CD14-positive monocyte (primary cell): ENCODE measurements at places on chromosomes 3 and 15. TPM values are rescaled to one million over a fixed set of nuclear protein-coding genes. Genes with fewer than 3 reads are reported as not detected.

Gene COL6A5
- polyA plus RNA-seq: not detected

Gene ZNF770
- polyA plus RNA-seq: 51.7 TPM

- no peaks in the 10 kb centered on the region for H3K27me3 ChIP-seq
- H3K4me3 ChIP-seq: no peak overlapping the region
- DNase-seq: no peak
- peaks cover 51% of the 10 kb centered on the region for H3K4me1 ChIP-seq
- H3K36me3 ChIP-seq: peaks cover 85% of the 10 kb centered on the region
Measured at GRCh38 chr15:85692873-85693272, 101.9 kb downstream of the KLHL25 start.

- H3K36me3 ChIP-seq: no peaks in the 10 kb centered on the region
- H3K4me1 ChIP-seq: no peaks in the 10 kb centered on the region
- no peaks in the 10 kb centered on the region for H3K27me3 ChIP-seq
- H3K27ac ChIP-seq: no peak overlapping the region
Measured at GRCh38 chr3:44065311-44066094, 176.2 kb upstream of the TOPAZ1 start.

DNA sequence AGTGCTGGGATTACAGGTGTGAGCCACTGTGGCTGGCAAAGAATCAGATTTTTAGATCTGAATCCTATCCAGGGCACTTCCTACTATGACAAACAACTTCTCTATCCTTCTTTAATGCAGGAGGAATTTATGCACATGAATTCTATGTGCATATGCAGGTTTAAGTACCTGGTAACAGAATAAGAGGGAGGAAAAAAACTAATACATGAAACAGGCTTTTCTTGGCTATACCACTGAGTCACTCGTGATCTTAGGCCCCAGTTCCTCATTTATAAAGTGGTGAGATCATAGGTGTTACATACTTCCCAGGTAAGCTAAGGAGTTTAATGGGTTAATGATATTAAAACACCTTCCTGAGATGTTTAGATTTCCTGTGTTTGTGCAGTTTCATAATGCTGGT is 108.2 kb downstream of the TP63 start:
- no peaks in the 10 kb centered on the region for H3K4me1 ChIP-seq
- no peaks in the 10 kb centered on the region for H3K27me3 ChIP-seq
- H3K27ac ChIP-seq: no peak overlapping the region
- no peak overlapping the region for H3K4me3 ChIP-seq

DNA sequence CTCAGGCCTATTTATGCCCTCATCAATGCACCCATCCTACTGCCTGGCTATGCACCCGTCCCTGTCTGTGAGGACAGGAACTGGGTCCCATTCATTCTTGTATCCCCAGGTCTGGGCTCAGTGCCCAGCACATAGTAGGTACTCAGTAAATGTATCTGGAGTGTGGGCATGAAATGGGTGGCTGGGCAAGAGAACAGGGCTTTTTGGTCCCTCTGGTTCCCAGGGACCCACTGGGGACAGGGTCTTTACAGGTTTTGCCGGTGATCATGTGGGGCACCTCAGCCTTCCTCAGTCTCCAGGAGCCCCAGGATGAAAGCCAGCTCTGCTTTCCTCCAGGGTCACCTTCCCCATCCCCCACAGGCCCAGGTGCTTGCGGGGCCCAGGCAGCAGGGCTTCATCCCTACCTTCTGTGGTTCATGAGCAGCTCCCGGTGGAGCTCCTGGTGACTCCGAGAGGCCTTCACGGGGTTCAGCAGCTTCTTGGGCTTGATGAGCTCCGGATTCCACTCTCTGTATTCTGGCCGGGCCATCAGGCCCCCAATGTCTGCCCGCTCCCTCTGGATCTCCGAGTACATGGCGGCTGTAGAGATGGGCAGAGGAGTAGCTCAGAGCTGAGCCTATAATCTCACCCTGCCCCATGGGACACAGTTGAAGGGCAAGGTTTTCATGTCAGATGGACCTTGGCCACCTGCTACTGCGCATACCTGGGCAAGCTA is 7.7 kb downstream of the FAM107A start:
- H3K4me3 ChIP-seq: no peak overlapping the region
- no peak for DNase-seq
- H3K27me3 ChIP-seq: no peaks in the 10 kb centered on the region
- no peaks in the 10 kb centered on the region for H3K4me1 ChIP-seq
- no peak overlapping the region for H3K27ac ChIP-seq

Gene PLA2G4E
- not detected for polyA plus RNA-seq

- H3K27ac ChIP-seq: no peak overlapping the region
Measured at GRCh38 chr3:87576752-87577151, 300.4 kb upstream of the POU1F1 start.

GRCh38 chr3:124797426-124797945 is 67.2 kb downstream of the UMPS start:
- no peak overlapping the region for H3K4me3 ChIP-seq
- no peaks in the 10 kb centered on the region for H3K4me1 ChIP-seq
- H3K27me3 ChIP-seq: no peaks in the 10 kb centered on the region
- H3K27ac ChIP-seq: no peak overlapping the region
- no peak for DNase-seq
- no peaks in the 10 kb centered on the region for H3K36me3 ChIP-seq

Gene MCTP2
- 3.4 and 7.3 TPM in 2 replicates for polyA plus RNA-seq

Gene ACTC1
- polyA plus RNA-seq: not detected

- H3K27me3 ChIP-seq: no peaks in the 10 kb centered on the region
- H3K4me1 ChIP-seq: no peaks in the 10 kb centered on the region
- no peak overlapping the region for H3K27ac ChIP-seq
- DNase-seq: no peak
- no peaks in the 10 kb centered on the region for H3K36me3 ChIP-seq
Measured at GRCh38 chr15:48442011-48442410, 110.8 kb downstream of the DUT start.

- H3K36me3 ChIP-seq: no peaks in the 10 kb centered on the region
- DNase-seq: no peak
- H3K27ac ChIP-seq: no peak overlapping the region
Measured at GRCh38 chr3:196181127-196181546, 30.1 kb downstream of the ZDHHC19 start.

Gene AQP9
- polyA plus RNA-seq: 13.6 and 35.6 TPM in 2 replicates
